ENCODE measurements at places on chromosomes 5 and 9.

DNA sequence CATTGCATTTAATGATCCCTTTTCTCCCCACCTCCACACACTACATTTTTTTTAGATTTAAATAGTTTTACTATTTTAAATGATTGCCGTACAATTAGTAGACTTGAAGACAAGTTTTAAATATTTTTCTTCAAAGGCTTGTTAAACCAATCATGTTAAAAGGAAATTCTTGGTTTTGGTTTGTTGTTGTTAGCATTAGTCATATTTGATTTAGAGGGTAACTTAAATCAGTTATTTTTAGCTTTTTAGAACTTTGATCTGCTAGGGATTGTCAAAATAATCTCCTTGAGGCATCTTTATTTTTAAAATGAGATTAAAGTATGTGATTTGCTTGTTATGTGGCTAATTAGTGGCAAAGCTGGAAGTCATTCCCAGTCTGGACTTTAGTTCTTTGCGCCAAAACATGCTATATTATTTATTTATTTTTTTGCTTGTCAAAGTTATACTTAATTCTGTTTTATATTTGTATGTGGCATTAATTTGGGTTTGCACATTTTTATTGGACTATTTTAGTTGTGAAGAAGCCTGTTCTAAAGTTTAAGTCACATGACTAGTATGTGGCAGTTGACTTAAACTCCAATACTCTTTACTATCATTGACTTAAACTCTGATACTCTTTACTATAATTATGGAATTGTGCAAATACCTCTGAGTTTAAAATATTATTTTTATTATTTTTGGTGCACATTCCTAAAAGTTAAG lies 14.7 kb downstream of the ITGA1 start:
- DNase-seq = no peak

- no peak for DNase-seq
These were observed 1244.1 kb upstream of the ACO1 start for GRCh38 chr9:31140316-31140715.

DNA sequence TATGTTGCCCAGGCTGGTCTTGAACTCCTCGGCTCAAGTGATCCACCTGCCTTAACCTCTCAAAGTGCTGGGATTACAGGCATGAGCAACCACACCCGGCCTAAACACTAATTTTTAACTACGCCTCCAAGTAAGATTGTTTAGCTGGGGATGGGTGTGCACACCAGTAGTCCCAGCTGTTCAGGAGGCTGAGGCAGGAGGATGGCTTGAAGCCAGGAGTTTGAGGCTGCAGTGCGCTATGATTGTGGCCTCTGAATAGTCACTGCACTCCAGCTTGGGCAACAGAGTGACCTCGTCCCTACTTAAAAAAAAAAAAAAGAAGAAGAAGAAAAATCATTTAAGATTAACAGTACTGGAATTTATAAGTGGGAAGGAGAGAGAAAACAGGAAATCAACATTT lies 90.8 kb upstream of the NR5A1 start:
- DNase-seq = no peak

GRCh38 chr5:177366528-177367322 lies 9.0 kb downstream of the RGS14 start:
- DNase-seq = no peak

DNA sequence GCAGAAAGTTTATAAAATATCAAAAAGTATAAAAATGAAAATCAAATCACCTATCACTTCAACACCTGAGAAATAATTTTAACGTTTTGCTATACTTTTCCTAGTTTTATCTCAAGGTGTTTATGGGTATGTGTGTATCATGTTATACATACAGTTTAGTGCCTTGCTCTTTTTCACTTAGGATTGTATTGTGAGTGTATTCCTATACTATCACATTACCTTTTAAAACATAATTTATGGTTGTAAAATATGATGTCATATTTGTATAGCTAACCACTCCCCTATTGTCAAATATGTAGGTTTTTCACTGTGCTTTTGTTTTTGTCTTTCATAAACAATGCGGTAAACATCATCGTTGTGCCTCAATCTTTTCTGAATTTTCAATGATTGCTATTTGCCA lies 479.9 kb downstream of the SPOCK1 start:
- DNase-seq = no peak

GRCh38 chr9:13395156-13395555 lies 115.7 kb upstream of the MPDZ start:
- DNase-seq = no peak

- DNase-seq = no peak
These were observed 419.6 kb downstream of the EFNA5 start for GRCh38 chr5:107251151-107251550.

DNA sequence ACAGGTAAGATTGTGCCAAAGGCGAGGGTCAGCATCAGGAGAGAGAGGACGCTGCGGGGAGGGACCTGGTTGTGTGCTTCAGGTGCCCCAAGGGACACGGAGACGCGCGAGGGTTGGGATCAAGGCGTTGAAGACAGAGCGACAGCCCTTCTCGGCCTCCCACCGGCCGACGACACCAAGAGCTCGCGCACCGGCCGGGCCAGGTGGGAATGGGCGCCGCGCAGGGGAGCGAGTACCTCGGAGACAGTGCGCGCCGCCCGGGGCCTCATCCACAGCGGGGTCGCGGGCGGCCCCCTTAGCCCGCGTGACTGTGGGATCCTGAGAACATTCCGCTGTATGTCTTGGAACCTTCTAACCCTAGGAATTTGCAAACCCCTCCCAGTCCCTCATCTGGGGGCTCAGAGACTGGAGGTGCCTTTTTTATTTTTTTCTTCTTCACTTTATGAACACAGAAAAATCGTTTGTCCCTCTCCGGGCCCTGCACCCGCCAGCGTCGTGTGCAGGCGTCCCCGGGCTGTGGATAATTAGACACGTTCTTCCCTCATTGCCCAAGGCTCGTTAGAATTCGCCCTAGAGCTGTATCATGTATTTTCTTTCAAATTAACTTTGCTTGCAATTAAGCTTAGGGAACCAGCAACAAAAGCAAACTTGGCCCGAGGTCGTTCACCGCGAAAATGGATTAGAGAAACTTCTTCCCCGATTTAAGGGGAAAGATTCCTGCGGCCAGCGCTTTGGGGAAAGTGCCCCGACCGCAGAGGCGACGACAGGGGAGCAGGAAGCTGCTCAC lies 4.8 kb downstream of the FOXE1 start:
- no peak for DNase-seq

- no peak for DNase-seq
These were observed 35.3 kb downstream of the HRH2 start for GRCh38 chr5:175692996-175693710.

- no peak for DNase-seq
These were observed 558.9 kb upstream of the WWC1 start for GRCh38 chr5:167732499-167732898.

DNA sequence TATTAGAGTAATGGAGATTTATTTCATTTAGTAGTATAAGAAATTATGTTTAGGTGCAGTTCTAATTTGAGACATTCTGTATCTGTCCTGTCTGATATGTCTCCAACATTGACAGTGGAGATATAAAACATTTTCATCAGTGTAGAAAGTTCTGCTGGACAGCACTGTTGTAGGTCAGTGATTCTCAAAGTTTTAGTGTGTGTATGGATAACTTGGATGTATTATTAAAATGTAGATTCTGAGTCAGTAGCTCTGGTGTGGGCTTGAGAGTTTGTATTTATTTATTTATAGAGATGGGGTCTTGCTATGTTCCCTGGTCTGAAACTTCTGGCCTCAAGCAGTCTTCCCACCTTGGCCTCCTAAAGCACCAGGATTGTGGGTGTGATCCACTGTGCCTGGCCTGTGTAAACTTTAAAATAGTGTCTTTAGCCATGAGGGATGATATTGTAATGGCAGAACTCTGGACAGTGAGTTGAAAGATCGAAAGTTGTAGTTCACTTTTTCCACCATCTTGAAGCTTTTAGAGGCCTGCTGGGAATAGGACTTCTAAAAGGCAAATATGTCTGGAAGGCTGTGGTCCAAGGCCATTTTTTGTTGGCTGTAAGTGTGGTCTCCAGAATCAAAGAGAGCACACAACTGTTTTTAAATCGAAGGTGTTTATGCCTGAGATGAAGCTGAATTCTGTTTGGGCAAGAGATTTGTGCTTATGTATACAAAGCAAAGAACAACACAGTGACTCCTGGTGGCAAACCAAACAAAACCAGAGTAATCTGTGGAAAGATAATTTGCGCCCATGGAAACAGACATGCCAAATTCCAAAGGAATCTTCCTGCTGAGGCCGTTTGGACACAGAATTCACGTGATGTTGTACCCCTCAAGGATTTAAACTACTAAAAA lies 12.4 kb downstream of the UBAP1 start:
- no peak for DNase-seq

GRCh38 chr5:177312649-177313181 lies 1.0 kb upstream of the MXD3 start:
- DNase-seq = no peak

DNA sequence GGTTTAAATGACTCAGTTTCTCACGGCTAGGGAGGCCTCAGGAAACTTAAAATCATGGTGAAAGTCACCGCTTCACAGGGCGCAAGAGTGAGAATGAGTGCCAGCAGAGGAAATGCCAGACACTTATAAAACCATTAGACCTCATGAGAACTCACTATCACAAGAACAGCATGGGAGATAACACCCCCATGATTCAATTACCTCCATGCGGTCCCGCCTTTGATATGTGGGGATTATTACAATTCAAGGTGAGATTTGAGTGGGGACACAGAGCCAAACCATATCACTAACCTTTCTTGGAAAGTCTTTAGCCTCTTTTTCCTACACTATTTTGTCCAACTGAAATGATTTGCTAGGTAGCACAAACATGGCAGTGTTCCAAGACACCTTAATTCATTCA lies 533.9 kb upstream of the NUDT12 start:
- DNase-seq = no peak

GRCh38 chr9:107242073-107243030 lies 40.7 kb upstream of the RAD23B start:
- no peak for DNase-seq

DNA sequence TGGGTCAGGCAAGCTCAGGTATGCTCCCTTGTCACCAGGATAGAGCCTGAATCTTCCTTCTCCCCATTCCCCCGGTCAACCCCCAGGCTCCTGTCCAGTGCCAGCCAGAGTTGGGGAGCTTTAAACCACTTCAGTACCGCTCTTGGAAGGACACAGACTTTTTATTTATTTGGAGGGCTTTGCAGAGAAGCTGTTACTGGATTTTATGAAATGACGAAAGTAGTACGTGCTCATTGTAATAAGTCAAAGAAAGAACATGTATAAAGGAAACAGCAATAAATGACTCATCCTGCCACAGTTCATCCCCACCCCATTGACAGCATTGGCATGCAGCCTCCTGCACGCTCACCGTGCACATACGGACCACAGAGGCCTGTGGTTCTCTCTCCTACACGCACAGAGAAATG lies 230.3 kb downstream of the AUH start:
- DNase-seq = no peak

- DNase-seq = no peak
These were observed 810.2 kb downstream of the EFNA5 start for GRCh38 chr5:106860398-106861044.

- no peak for DNase-seq
These were observed 41.0 kb downstream of the CEP120 start for GRCh38 chr5:123382252-123382651.

DNA sequence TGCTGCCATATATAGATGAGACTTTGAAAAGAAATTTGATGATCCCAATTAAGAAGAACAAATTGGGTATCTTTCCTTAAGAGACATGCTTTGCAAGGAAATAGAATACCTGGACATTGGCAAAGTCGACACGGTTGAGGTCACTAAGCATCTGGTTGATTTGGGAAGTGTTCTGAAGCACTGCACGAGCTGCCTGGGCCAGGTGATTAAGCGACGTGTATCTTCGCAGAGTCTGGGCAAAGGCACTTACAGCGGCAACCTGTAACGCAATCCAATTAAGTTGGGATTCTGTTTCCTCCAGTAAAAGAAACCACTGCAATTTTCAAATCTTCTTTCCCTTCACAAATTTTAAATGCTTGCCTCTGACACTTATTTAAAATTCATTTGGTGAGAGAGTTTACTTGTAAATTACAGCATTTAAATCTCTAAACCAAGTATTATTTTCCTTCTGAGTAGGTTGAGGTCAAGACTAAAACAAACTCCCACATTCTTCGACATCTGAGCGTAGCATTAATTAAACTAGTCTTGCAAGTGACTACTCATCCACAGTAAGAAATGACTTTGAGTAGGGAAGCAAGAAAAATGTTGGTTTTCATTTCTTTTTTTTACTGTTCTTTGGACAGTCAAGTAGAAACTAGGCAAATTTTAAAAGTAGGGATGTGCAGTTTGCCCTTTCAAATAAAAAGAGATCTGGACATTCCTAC lies 262.8 kb downstream of the RFX3 start:
- no peak for DNase-seq

GRCh38 chr5:10491673-10492026 lies 50.0 kb downstream of the ROPN1L start:
- no peak for DNase-seq

GRCh38 chr5:158464383-158464782 lies 605.4 kb upstream of the CLINT1 start:
- DNase-seq = no peak

DNA sequence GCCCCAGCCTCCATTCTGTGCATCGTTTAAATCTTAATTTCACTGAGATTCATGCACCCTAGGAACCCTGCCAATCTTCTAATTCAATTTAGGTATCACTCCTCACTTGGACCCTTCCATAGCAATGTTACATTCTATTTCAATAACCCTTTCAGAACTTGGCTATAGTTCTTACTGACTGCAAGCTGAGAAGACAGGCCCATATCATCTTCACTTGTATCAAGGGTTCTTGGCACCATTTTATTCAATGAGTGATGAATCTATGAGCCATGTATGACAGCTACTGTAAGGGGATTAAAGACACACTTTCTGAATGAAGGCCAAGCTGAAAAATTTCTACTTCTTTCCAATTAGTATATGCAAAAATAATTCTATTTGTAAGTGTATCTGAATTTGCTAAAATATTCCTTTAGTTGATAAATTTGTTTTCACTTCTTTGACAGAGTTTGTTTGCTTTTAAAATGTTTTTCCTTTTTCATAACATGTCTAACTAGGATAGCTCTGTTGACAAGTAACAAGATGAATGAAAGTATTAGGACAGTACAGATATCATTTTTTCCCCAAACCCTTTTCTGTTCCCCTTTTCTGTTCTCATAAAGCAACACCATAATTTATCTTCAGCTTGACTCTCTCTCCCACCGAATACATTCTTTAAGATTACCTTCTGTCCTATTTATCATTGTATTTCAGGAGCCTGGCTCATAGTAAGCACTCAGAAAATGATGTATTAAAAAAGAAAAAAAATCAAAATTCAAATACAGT lies 9.6 kb downstream of the ITGA2 start:
- DNase-seq = no peak

DNA sequence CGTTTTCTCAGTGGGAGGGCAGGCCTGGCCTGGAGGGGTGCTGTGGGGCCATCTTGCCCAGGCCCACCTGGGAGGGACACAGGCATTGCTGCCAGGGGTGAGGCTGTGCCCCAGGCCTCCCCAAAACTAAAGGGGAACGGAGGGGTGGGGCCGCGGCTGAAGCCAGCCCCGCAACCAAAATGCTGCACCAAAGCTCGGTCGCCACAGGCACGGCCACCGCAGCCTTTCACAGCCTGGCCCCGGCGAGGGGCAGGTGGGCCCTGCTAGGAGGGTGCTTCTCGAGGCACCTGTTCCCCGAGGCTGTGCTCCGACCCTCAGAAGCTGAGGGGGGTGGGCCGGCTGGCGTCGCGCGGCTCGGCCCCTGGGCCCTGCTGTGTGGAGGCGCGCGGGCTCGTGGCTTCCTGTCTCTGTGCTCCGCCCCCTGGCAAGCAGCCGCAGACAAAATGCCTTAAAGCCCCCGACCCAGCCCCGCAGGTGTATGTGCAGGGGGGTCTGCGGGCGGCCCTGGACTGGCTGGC lies 57.6 kb downstream of the JAK2 start:
- no peak for DNase-seq

- no peak for DNase-seq
These were observed 135.8 kb downstream of the PCSK1 start for GRCh38 chr5:96297290-96297689.
